ENCODE measurements at places on chromosomes 13 and 19. TPM values are rescaled to one million over a fixed set of nuclear protein-coding genes. Genes with fewer than 3 reads are reported as not detected.

GRCh38 chr13:36912973-36913372 lies 7.1 kb downstream of the SMAD9 start:
- DNase-seq: no peak

- DNase-seq: no peak
Observed at GRCh38 chr19:6721773-6722172, 1.3 kb upstream of the C3 start.

DNA sequence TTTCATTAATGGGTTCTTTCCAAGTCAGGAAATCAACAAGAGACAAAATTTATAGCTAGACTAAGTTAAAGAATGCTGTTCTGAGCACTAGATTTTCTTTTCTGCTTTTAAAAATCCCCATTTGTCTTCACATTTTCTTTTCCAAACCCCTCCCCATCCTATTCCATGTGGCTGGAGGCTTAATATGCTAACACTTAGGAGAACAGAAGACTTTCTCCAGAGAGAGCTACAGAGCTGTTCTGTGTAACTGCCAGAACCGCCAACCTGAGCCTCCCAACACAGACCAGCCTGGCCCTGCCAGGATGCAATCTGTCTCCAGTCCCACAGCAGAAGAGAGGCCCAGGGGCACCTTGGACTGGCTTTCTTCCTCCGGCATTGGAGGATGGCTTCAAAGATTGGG lies 264.1 kb downstream of the NDFIP2 start:
- peak; percentile 31 for DNase-seq

LILRB5 gene
- polyA plus RNA-seq: 5.5 TPM

KLK13 gene
- not detected for polyA plus RNA-seq

GRCh38 chr13:35814605-35815011 lies 316.6 kb downstream of the DCLK1 start:
- DNase-seq: no peak

LYPD5 gene
- polyA plus RNA-seq: not detected

- no peak for DNase-seq
Observed at GRCh38 chr19:47418692-47419029, 666 bp downstream of the MEIS3 start.

DNA sequence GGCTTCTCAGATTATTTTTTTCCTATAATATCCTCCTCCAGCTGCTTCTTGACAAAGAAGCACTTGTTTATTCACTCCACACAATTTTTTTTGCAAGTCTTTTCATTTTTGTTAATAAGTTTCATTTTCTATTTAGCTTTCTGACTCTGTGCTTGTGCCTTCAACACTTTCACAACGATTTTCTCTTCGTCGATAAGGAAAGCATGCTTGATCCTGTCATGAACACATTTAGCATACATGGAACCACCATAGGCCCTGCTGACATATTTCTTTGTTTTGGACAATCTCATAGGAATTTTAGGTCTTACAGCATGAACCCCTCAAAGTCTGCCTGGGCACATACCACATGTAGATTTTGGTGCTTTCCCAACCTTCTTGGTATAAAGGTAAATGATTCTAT lies 346.0 kb downstream of the KCNRG start:
- DNase-seq: no peak

ACP7 gene
- 0.13 TPM for polyA plus RNA-seq

- DNase-seq: no peak
Observed at GRCh38 chr13:80988391-80989151, 647.6 kb upstream of the SPRY2 start.

OR7A5 gene
- polyA plus RNA-seq: not detected

GRCh38 chr19:46878613-46879375 lies 18.0 kb downstream of the ARHGAP35 start:
- DNase-seq: no peak

GRCh38 chr13:87497426-87497825 lies 173.7 kb upstream of the SLITRK5 start:
- no peak for DNase-seq

DNA sequence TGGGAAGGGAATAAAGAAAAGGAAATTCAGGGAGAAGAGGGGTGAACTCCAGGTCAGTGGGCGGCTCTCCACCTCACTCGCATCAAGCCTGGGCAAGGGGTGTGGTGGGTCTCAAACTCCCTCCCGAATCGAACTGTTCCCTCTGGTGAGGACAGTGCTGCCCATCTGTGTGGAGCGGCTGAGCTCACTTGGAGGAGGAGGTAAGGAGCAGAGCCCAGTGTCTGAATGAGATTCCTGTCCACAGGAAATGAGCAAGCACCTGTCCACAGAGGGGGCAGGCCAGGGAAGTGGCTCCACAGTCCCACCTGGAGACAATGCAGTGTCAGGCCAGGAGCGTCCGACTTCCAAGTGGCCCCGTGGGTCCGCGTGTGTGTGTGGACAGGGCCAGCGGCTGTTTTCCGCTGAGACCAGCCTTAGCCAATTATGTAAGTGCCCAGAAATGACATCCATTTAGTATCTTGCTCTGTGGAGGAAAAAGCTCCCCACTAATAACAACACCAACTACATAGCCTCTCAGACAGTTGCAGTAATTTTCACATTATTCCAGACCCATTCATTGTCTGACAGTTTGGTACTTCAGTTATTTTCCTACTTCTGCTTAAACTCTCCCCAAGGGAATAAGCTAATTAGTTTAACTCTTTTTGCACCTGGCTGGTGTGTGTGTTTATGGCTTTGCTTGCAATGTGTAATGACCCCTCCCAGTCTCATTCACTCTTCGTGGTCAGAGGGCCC lies 114.6 kb downstream of the SOX1 start:
- no peak for DNase-seq

SULT2A1 gene
- polyA plus RNA-seq: not detected

SOX1 gene
- not detected for polyA plus RNA-seq

DNA sequence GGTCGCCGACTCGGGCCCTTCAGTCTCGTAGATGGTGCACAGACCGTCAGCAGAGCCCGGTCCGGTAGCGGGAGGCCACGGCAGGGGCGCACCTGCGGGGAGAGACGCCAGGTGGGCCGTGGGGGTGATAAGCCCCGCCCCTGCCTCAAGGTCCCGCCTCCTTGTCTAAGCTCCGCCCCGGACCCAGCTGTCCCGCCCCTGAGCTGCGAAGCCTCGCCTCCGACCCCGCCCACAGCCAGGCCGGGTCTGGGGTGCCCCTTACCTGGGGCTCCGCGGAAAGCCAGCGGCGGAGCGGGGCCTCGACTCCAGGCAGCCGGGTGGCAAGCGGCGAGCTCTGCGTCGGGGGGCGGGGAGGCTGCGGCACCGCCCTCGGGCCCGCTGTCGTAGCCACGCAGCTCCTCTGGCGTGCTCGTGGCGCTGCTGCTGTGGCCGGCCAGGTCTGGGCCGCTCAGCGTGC lies 4.7 kb downstream of the PRR36 start:
- DNase-seq: no peak

DNA sequence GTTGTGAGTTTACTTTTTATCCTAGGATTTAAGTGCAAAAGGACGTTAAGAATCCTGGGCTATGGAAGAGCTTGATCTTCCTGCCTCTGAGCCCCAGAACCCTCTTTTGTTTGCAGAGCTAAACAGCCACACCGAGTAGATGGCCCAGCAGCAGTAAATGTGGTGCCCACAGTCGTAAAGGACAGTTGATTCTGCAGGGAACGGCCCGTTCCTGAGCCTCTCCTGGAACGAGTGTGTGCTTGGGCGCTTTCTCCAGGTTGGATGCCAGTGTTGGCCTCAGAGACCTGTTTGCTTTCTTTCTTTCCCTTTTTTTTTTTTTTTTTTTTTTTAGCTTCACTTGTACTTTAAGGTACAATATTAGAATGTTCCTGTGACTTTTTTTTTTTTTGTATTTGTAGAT lies 41.7 kb downstream of the SPATA13 start:
- DNase-seq: no peak

ZNF560 gene
- polyA plus RNA-seq: 0.57 TPM

- no peak for DNase-seq
Observed at GRCh38 chr13:113302986-113303385, 5.9 kb downstream of the LAMP1 start.

DNA sequence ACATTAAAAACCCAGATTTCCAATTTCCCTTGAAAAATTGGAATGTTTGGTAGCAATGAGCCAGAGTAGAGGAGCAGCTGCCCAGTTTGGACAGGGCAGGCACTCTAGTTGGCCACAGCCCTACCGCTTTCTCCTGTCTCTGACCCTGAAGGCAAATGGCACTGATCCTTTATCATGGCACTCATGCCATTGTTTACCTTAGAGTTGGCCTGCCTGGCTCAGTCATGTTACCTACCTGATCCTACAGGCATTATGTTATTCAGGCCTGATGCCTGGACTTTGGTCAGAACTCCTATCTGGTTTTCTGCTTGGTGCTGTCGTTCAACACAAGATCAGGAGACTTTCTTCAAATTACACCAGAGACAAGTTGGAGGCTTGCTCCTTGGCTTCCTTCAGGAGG lies 24.9 kb upstream of the TDRD3 start:
- DNase-seq: no peak

PRODH2 gene
- not detected for polyA plus RNA-seq

- no peak for DNase-seq
Observed at GRCh38 chr19:42568006-42568405, 26.7 kb downstream of the CEACAM8 start.

- DNase-seq: no peak
Observed at GRCh38 chr19:7509625-7510024, 6.3 kb upstream of the ZNF358 start.

DNA sequence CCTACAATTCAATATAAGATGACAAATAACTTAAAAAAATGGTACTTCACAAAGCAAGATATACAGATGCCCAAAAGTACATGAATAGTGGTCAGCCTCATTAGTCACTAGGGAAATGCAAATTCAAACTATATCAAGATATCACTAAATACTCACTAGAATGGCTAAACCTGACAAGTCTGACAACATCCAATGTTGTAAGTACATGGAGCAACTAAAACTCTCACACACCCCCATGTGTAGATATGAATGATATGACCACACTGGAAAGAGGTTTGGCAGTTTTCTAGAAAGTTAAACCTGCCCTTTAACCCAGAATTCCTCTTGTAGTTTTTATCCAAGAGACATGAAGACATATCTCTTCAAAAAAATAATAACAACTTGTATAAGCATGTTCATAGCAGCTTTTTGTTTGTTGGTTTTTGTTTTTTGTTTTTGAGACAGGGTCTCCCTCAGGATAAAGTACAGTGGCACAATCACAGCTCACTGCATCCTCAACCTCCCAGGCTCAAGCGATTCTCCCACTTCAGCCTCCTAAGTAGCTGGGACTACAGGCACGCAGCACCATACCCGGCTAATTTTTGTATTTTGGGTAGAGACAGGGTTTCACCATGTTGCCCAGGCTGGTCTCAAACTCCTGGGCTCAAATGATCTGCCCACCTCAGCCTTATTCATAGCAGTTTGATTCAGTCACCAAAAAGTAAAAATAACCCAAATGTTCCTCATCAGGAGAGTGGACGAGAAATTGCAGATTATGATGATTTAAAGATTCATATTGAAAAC lies 55.1 kb downstream of the RFX2 start:
- DNase-seq: no peak

PGLYRP2 gene
- polyA plus RNA-seq: not detected

DNA sequence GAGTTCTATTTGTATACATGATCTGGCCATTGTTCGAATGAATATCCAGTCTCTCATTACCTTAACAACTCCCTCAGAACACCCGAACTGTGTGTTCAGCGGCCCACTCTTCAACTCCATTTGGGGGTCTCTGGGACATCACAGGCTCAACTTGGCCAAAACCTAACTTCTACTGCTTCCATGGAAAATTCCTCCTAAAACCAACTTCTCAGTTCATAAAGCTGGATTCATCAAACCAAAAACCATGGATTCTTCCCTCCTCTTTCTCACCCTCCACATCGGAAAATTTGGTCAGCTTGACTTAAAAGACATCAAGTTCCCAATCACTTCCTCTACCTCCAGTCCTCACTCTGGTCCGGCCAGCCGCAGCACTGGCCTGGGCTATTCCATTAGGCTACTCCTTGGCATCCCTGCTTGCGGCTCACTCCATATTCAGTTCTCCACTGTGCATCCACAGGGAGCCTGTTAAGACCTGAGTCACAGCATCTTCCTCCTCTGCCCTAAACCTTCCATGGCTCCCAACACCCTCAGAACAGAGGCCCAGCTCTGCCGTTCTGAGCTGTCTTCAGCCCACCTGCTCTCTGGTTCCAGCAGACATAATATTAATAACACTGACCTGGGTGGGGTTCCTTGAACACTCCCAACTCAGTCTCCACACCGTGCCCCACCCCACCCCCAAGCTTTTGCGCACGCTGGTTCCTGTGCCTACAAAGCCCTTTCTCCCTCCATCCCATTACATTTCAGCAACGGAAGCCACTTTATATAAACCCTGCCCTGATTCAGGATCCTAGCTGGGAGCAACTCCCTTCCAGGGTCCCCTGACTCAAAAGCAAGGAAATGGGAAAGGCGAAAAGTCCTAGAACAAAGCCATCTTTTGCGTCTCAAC lies 1.1 kb downstream of the ZNF792 start:
- no peak for DNase-seq

GRCh38 chr19:49403404-49404187 lies 15.5 kb downstream of the KASH5 start:
- DNase-seq: no peak

MICU2 gene
- 68.2 TPM for polyA plus RNA-seq

BRSK1 gene
- polyA plus RNA-seq: 6.8 TPM

GRCh38 chr13:33745370-33746324 lies 72.3 kb upstream of the RFC3 start:
- no peak for DNase-seq

DNA sequence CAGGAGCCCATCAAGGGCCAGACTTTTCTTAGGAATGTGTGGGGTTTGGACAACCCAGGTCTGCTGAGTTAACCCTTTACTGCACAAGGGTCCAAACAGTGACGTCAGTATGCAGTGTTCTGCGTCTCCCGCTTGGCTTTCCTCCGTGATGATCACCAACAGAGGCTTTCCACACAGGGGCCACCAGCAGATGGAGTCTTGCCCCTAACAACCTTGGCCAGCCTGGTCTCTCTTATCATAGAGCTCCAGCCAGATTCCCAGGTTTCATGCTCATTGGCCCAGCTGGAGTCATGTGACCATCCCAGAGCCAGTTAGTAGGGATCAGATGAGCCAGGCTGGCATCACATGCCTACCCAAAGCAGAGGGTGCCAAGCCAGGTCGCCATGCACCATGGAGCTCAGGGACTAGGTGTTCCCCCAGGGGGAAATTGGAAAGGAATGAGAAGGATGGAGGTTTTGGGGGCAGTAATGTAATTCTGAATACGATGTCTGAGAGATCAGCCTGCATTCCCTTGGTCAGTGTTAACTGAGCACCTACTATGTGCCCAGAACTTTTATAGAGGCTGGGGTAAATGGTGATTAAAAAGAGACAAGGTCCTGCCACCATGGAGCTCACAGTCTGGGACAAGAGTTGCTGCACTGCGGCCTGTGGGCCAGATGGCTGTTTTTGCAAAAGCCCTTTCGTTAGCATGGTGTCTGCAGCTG lies 61.2 kb downstream of the MYH14 start:
- DNase-seq: no peak

DNA sequence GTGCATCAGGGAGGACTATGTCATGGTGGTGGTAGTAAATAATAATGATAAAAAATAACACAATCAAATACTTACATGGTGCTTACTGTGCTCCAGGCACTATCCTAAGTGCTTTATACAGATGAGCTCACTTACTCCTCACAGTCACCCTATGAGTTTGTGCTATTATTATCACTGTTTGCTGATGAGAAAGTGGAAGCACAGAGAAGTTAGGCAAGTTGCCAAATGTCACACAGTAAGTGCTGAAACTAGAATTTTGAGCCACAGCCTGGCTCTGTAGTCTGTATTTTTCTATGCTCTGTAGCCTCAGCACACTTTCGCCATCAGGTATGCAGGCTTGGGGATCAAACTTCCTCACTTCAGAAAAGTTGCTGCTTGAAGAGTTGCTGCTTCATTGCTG lies 46.6 kb downstream of the HTR2A start:
- no peak for DNase-seq

ZNF256 gene
- 6.7 TPM for polyA plus RNA-seq
